ENCODE measurements at places on chromosomes 6 and 20.

- DNase-seq, result no peak
Observed at GRCh38 chr6:41535766-41536165, 10.4 kb upstream of the FOXP4 start.

DNA sequence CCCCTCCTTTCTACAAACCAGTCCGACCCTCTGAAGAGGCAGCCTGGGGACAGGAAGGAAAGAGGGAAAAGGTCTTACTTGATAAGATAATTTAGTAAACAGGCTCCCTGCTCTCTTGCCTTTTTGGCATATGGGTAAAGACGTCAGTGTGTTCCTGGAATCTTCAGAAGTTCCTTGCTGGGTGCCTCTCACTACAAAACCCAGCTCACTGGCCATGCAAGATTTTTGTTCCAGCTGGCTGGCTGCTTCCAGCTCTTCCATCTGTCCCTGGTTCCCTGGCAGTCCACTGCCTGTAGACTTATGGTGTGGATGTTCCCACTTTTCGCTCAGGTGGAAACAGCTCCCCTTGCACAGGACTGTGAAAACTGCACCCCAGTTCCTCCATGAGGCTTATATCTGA, 57.4 kb downstream of the MOCS1 start:
- DNase-seq, result no peak

GRCh38 chr6:170410241-170410640, 103.7 kb downstream of the FAM120B start:
- no peak for DNase-seq

GRCh38 chr6:140718021-140718420, 1343.6 kb upstream of the CITED2 start:
- DNase-seq, result no peak

DNA sequence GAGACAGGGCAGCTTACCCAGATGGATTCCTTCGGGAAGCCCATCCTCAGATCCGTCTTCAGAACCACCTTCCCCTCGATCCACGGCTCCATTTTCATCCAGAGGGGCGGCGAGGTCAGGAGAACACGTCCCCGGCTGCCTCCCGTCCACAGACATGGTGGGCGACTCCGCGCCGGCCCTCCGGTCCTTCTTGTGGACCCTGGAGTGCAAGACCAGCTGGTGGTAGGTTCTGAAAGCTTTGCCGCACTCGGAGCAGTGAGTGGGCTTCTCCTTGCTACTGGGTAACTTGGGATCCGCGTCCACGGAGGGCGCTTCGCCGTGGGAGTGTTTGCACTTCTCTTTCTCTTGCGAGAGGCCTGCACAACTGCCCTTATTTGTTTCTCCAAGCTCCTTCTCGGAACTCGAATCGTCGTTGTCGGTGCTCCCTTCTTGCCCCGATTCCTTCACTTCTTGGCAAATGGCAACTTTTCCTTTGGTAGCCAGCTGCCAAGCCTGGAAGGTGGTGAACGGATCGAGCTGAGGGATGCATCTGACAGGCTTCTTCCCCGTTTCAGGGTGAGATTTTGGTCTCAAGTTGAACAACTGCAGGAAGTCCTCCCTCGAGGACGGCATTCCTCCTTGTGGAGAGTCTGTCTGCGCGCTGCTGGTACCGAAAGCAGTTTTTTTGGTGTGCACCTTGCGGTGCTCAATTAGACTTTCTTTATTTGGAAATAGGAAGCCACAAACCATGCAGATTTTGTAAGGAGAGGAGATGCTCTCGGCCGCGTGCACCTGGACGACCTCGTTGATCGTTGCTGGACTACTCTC, 12.0 kb downstream of the ZNF217 start:
- no peak for DNase-seq

DNA sequence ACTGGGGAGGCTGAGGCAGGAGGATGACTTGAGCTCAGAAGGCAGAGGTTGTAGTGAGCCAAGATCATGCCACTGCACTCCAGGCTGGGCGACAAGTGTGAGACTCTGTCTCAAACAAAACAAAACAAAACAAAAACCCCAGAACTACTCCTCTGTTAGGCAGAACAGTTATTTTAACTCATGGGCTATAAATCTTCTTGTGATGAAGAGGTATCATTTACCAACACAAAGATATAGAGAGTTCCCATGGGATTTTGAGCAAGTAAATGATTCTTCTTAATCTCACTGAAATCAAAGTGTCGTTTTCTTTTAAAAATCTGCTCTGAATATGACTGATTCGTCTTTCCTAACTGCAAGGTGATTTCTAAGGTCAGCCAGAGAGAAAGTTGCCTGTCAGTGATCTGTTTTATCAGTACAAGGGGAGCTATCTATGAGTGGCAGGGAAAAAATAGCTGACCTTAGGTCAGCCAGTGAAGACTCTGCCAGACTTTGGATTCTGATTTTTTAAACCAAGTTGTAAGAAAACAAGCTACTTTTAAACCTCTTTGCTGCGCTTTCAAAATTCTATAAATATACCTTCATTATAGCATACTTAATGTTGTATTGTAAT, 3.8 kb upstream of the DSP start:
- DNase-seq, result no peak

GRCh38 chr6:10535193-10535592, 14.0 kb downstream of the GCNT2 start:
- DNase-seq, result no peak

DNA sequence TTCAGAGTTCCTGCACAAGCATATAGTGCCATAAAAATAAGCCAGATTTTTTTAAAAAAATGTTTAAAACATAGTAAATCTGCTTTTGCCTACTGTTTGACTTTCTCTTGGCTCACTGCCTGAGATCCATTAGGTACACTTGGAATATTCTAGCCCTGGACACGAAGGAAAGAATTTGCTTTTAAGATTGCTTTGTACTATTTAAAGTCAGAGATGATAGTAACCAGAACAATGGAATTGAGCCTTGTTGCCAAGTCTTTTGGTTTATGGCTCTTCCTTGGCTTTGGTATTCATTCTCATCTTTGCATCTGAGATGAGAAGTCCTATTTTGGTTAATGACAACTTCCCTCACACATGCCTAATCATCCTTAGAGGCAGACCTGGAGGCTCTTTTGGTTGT, 32.4 kb downstream of the CNR1 start:
- no peak for DNase-seq

- no peak for DNase-seq
Observed at GRCh38 chr6:157258878-157259277, 64.4 kb downstream of the TMEM242 start.

GRCh38 chr6:163926642-163927041, 512.1 kb downstream of the QKI start:
- no peak for DNase-seq

- DNase-seq, result no peak
Observed at GRCh38 chr20:59813126-59813947, 120.1 kb downstream of the SYCP2 start.

DNA sequence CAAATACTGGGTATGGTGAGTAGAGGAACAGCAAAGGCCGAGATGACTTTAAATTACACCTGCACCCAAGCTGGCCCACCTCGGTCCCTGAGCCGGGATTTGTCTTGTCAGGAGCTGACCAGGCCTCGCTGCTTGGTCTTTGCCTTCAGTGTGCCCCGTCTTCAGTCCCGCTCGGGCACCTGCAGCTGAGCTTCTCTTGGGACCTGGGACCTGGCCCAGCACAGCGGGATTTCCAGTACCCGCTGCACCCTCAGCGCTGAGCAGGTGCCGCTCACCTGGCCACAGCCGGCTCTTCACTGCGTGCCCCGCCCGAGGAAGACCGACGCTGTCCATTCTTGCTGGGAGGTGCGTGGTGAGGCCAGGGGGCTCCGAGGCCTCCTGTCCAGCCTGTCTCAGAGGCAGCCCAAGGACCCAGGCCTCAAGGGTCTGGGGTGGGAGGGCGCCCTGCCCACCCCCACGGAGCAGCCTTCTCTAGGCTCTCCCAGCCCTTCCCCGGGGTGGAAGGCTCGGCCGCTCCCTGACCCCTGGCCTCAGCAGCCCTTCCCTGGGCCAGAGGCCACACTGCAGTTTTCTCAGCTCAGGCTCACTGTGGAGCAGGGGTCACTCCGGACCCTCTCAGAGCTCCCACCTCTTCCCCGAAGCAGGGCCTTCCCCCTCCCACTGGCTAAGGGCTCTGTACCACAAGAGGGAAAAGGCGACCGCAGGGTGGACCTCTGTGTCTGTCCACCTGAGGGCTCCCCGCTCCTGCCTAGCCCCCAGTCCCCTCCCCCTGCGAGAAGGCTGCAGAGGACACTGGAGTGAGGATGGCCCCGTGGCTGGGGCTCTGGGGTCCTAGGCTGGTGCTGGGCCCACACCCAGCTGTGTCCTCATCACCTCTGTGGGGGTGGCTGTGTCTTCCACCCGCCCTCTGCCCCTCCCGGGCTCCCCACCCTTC, 119.3 kb downstream of the RNASET2 start:
- DNase-seq, result no peak

DNA sequence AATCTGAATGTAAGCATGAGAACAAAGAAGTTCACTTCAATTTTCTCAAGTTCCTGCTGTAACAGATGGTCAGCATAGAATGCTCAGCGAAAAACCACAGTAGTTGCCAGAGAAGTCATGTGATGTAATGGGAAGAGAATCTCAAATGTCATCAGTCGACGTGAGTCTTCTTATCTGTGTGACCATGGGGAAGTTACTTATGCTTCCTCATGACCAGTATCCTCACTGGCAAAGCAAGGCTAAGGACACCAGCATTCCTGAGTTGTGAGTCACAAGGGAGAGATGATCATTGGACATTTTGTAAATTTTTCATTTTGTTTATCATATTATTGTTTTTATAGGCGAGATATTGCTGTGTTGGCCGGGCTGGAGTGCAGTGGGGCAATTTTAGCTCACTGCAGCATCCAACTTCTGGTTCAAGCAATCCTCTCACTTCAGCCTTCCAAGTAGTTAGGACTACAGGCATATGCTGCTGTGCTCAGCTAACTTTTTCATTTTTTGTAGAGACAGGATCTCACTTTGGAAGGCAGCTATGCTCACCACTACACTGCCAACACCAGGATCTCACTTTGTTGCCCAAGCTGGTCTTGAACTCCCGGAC, 21.9 kb downstream of the SGK1 start:
- DNase-seq, result no peak

GRCh38 chr6:136992113-136992512, 52.7 kb downstream of the IL20RA start:
- DNase-seq, result no peak

- DNase-seq, result no peak
Observed at GRCh38 chr6:20946890-20947289, 412.6 kb downstream of the CDKAL1 start.

GRCh38 chr6:29131691-29132090, 23.8 kb downstream of the OR2J3 start:
- no peak for DNase-seq

- no peak for DNase-seq
Observed at GRCh38 chr6:149202952-149203351, 114.6 kb upstream of the TAB2 start.
